NCI-H187 treated with DMSO at 0.1 percent for 48 hours (cell line): ENCODE measurements at places on chromosomes 11 and 22.

- no peak for DNase-seq
Observed at GRCh38 chr11:74846770-74847169, 98.1 kb downstream of the RNF169 start.

- no peak for DNase-seq
Observed at GRCh38 chr11:97009613-97010012, 619.8 kb downstream of the JRKL start.

DNA sequence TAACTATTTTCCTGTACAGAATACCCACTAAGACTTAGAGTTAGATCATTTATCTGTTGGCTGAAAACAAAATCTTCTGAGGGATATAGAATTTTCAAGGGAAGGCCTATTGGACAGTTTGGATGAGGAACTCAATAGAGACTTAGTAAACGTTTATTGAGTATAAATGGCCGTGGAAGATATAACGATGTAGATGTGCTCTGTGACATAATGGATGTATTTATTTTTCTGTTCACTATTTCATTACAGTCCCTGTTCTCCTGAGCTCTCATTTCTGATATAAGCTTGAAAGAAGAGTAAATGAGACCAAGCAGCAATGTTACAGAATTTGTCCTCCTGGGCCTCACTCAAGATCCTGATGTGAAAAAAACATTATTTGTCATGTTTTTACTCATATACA is at the start of gene OR4A16:
Gene OR4A16 (plus strand): TSS at position 301 of the 400 bp plus-strand sequence. CDS start 0 bp downstream, at position 301.
- no peak for DNase-seq

- no peak for DNase-seq
Observed at GRCh38 chr11:120381401-120381800, 45.2 kb downstream of the ARHGEF12 start.

DNA sequence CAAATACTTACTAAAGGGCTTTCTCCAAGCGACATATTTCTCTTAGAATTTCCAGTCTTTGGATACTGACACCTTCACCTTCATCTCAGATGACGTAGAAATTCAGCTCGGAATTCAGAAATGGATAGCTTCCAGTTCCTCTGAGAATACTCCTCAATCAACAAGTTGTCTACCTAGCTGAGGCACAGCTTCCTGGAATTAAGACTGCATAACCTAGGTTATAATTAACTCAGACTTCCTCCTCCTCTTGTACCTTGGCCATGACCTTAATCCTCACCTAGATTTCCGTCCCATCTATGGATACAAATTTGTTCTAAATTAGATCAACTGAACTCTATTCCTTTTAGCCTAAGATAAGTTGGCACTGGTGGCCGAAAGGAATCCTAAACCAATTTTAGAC is 17.4 kb downstream of the ATP5MG start:
- no peak for DNase-seq

GRCh38 chr11:57761301-57762234 is at the start of gene CTNND1:
Gene CTNND1, plus strand, starts transcription at chr11:57761802. Its CDS starts 29,677 bp downstream, at chr11:57791479.
- DNase-seq, result no peak

DNA sequence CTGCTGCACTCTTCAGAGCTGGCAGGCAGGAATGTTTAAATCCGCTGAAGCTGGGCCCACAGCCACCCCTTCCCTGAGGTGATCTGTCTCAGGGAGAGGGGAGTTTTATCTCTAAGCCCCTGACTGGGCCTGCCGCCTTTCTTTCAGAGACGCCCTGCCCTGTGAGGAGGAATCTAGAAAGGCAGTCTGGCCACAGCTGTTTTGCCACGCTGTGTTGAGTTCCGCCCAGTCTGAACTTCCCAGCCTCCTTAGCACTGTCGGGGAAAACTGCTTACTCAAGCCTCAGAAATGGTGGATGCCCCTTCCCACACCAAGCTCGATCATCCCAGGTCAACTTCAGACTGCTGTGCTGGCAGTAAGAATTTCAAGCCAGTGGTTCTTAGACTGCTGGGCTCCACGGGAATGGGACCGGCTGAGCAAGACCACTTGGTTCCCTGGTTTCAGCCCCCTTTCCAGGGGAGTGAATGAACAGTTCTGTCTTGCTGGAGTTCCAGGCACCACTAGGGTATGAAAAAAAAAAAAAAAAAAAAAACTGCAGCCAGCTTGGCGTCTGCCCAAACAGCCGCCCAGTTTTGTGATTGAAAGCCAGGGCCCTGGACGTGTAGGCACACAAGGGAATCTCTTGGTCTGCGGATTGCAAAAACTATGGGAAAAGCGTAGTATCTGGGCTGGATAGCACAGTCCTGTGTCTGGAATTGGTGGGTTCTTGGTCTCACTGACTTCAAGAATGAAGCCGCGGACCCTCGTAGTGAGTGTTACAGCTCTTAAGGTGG is 127.4 kb downstream of the SPON1 start:
- DNase-seq, result no peak

DNA sequence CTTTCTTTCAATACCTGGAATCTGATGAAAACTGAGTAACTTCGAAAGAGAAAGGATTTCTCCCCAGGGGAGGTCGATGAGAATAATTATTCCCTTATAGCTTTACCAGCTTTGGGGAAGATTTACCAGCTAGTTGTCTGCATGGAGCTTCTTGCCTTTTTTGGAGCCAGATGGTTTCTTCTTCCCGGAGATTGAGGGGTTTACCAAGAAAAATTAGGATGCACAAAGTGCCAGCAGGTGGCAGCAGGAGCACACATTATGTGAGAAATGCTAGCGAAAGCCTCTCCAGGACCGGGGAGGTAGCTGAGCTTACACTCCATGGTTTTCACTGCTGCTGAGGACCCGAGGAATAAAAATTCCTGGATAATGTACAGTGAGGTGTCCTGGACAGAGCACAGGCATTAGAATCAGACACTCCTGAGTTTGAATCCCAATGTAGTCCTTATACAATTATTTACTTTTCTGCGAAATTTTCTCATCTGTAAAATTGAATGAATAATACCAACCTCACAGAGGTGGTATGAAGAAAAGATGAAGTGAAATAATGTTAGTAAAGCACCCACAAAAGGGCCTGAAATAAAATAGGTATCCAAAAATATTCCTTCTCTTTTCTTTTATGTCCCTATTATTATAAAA is 46.0 kb upstream of the PARVA start:
- peak; percentile 69 for DNase-seq

- DNase-seq, result no peak
Observed at GRCh38 chr11:9990221-9990973, 303.6 kb downstream of the SBF2 start.

- DNase-seq, result no peak
Observed at GRCh38 chr11:129612447-129612961, 203.1 kb upstream of the TMEM45B start.

DNA sequence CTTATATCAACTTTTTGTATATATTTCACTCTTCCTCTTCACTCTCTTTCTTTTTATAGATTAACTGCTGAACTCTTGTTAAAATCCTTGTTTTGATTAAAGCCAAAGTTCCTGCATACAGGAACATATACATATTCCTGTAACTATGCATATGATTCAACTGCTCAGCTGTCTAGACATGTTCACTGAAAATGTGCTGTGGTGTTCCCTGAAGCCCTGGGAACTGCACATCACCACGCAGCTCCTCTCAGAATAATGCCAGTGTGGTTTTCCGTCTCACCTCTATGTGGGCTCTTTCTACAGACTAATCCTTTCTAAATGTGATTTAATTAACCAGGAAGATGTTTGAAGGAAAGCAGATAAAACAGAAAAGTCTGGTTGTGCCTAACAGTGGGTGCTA is 25.6 kb upstream of the MMP12 start:
- no peak for DNase-seq

DNA sequence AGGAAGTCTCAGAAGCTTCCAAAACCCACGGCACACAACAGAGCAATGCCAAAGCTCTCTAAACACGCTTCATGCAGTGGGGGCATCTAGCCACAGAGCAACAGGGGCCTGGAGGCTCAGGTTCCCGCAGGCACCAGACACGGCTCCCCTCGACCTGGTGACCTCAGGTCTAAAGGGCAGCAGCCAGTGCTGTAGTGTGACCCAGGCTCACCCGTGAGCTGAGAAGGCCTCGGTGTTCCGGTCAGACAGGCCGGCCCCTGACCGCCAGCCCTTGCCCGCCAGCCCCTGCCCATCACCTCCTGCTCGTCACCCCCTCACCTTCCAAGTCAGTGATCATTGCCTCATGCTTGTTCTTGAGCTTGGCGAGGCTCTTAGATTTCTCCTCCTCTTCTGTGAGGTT is 45.7 kb downstream of the APOL1 start:
- no peak for DNase-seq

GRCh38 chr11:119388103-119388502 is 6.6 kb upstream of the USP2 start:
- no peak for DNase-seq

GRCh38 chr11:16612566-16613261 is 125.7 kb upstream of the C11orf58 start:
- no peak for DNase-seq

GRCh38 chr11:77173494-77173893 is 45.4 kb downstream of the MYO7A start:
- no peak for DNase-seq

DNA sequence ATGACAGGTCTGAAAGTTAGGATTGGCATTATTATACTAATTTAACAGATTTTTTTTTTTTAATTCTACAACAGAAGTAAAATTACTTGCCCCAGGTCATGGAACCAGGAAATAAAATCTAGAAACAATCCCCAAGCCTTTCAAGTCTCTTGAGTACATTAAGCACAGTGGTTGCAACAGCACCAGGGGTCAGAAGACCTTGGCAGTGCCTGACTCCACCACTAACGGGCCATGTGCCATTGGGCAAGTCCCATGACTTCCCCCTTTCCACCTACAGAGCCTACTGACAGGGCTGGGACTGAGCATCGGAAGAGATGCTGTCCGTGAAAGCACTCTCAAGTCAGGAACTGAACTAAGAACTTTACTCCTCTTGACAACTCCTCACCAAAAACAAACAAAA is 98.6 kb upstream of the AKIP1 start:
- DNase-seq, result no peak

GRCh38 chr11:102800767-102801166 is 2.8 kb upstream of the MMP1 start:
- no peak for DNase-seq

DNA sequence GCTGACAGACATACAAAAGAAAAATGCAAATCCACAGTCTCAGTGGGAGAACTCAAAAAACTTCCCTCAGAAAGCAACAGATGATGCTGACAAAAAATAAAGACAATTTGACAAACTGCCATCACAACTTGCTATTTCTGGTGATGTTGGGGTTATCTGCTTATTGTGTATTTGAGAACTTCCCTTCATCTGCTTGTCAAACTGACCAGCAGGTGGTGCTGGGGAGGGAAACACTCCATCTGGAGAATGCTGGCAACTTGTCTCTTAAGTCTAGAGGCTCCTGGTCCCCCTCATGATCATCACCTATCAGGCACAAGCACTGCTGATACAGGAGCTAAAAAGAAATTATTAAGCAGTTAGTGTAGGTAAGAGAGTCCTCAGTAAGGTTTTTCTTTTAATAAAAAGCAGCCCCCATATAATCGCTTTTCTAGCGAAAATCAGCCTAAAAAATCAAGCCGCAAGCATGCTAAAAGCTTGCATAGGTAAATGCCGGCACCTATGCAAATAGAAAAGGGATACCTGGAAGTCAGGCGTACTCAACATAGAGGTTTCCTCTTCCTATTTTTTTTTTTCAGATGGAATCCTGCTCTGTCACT is 9.8 kb upstream of the FAM111B start:
- DNase-seq, result no peak

DNA sequence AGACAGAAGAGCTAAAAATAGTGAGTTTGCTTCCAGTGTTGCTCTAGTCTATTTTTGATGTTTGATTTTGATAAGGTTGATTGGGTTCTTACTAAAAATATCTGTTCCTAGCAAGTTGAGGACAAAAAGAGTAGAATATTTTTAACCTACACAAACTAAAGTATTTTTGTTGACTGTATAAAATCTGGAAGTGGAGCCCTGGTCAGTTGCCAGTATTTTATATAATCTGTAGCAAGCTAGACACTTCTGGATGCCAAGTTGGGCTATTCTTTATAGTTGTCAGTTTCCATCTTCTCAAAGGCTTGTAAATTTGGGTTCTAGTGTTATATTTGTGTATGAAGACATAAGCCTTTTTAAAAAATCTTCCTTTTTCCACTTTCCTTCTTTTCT is 56.7 kb downstream of the HSD17B12 start:
- DNase-seq, result no peak

DNA sequence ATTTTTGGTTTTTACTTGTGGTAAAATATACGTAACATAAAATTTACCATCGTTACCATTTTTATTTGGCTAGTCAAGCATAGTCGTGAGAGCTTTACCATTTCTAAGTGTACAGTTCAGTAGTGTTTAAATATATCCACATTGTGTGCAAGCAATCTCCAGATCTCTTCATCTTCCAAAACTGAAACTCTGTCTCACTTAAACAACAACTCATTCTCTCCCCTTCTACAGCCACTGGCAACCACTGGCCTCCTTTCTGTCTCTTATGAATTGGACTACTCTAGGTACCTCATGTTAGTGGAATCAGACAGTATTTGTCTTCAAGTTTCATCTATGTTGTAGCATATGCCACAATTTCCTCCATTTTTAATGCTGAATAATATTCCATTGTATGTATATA is 37.4 kb downstream of the SMC1B start:
- DNase-seq, result no peak

DNA sequence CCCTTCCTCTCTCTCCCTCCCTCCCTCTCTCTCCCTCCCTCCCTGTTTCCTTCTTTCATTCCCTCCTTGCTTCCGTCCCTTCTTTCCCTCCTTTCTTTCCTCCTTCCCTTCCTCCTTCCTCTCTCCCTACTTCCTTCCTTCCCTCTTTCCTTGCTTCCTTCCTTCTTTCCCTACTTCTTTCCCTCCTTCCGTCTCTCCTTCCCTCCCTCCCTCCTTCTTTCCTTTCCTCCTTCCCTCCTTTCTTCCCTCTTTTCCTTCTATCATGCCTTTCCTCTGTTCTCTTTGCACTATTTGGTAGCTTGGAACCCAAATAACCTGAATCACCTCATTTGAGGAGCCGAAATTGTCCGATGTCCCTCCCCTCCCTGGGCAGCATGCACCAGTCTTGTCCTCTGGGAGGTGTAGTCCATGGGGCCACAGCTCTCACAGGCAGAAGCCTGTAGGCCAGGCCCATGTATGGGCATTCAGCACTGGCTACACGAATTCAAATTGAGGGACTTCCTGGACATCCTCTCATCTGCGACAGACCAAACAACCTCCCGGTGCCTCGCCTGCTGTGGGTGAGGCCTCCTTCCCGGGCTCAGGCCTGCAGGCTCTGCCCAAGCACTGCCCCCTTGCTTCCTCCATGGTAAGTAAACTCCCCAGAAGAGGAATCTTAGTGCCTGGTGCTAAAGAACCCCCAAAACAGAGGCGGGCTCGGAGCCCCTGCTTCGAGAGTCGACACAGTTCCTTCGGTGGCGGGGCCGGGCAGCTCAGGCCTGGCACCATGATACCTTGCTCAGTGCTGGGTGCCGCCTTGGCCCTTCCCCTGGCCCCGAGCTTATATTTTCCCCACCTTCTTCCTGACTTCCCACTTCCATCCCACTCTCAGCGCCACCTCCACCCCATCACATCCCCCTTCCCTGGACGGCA is 454.1 kb upstream of the CADM1 start:
- DNase-seq, result no peak

- no peak for DNase-seq
Observed at GRCh38 chr11:34427186-34427805, 11.4 kb upstream of the CAT start.

DNA sequence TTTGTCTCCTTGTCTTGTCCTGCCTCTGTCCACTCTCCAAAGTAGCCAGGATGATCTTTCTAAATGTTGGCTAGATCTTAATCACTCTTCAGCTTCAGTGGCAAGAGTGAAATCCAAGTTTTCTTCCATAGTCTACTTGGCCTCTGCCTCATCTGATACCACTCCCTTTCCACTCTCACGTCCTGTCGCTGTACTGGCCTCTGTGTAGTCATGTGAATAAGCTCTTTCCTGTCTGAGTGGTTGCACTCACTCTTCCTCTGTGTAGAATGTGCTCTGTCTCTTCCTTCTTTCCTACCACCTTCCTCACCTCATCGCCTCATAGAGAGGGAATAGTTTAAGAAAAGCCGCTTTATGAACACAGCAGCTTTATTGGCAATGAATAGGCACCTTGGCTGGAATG is 86.5 kb downstream of the WNT11 start:
- no peak for DNase-seq
